ENCODE measurements at places on chromosomes 3 and 15. TPM values are rescaled to one million over a fixed set of nuclear protein-coding genes. Genes with fewer than 3 reads are reported as not detected.

CHRNB4 gene
- not detected for polyA plus RNA-seq

KLHL25 gene
- 3.3 TPM for polyA plus RNA-seq

NEK10 gene
- polyA plus RNA-seq, result 0.72 TPM

DNA sequence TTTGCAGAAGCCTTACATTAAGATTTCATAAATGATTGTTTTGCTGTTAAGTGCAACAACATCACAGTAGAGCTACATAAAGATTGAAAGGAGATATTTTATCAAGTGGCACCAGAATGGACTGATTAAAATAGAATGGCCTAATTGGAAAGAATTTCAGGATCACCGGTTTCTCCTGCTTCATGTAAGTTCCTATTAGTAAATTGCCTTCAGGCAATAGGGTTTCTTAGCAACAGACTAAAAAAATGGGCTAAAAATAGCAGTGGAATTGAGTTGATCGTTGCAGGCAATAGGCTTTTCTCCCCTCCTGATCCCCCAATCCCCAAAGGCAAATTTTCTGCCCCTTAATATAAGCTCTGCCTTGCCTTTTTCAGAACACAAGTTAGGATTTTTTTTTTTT, 917 bp downstream of the LNP1 start:
- no peak for DNase-seq

DNA sequence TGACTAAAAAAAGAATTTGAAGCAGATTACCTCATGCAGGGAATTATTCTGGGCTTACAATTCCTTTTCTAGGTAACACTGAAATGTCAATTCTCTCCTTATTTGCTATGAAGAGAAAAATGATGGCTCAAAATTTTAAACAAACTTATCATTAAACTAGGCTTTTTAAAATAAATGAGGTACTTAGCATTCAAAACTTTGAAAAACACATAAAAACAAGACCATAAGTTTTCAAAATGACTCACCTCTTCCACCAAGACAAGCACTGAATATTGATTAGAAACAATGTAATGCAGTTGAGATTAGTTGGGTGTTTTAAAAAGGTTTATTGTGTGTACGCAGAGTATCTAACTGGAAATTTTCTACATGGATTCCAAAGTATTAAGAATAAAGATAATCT, 154.6 kb downstream of the ADAM10 start:
- DNase-seq, result no peak

CFAP161 gene
- polyA plus RNA-seq, result not detected

ARNT2 gene
- polyA plus RNA-seq, result 1.2 TPM

- no peak for DNase-seq
Measured at GRCh38 chr15:52422001-52422400, 106.7 kb downstream of the MYO5A start.

GRCh38 chr3:136305879-136306278, 55.7 kb downstream of the PCCB start:
- DNase-seq, result no peak

Measured in heart left ventricle (tissue), 16 donors.